MV-4-11 (cell line): ENCODE measurements at places on chromosomes 11 and 22.

- DNase-seq: no peak
Observed at GRCh38 chr11:111635706-111636045, 33.4 kb downstream of the SIK2 start.

DNA sequence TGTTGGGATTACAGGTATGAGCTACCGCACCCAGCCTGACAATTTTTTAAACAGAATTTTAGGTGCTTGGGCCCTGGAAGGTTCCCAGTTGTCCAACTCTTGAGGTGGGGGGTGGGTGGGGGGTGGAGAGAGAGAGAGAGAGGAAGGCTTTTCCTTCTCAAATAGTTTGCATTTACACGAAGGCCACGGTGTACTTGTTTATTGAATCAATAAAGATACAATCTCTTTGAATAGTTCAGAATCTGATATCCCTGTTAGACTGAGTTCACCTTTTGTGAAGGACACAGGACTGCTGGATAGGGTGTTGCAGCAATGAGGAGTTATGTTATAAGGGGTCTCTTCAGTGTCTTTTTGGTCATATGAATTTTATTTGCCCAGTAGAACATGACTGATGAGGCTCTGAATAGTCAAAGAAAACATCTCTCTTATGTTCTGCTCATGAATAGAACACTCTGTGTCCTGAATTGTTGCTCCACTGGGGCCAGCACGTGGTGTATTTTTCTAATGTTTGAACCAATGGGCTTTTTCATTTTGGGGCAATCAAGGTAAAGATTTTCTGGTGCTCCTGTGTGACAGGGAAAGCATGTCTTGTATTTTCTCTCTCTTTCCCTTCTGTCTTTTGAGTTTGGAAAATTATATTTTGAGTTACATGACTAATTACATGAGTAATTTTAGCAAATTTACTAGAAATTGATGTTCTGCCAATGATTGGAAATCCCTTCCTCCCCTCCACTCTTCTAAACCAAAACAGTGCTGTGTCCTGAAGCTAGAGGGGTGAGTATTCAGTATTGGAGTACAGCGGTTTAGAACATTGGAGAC, 61.7 kb downstream of the PTPRJ start:
- no peak for DNase-seq

- DNase-seq: no peak
Observed at GRCh38 chr11:57126766-57127400, 54.9 kb upstream of the LRRC55 start.

DNA sequence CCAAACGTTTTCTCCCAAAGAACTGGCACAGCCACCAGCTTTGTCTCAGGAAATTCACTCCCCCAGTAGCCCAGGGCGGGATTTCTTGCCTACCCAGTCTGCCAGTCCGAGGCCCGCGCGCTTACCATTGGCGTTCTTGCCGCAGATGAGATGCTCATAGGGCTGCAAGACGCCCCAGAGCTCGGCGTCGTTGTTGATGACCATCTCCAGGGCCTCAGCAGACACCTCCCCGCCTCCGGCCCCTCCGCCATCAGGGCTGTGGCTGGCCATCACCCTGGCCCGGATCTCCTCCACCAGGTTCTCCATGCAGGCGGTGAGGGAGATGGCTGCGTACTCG, 1.3 kb downstream of the ABTB2 start:
- DNase-seq: no peak

- DNase-seq: peak; percentile 79
Observed at GRCh38 chr11:15897211-15897960, 459.0 kb downstream of the SOX6 start.

GRCh38 chr11:87871056-87871455, 304.2 kb downstream of the RAB38 start:
- DNase-seq: no peak

GRCh38 chr11:61531044-61531443, 22.5 kb downstream of the LRRC10B start:
- no peak for DNase-seq

- DNase-seq: peak; percentile 67
Observed at GRCh38 chr11:62656796-62657429, 3.8 kb upstream of the INTS5 start.

- DNase-seq: no peak
Observed at GRCh38 chr11:111305162-111305802, 6.9 kb downstream of the POU2AF3 start.

GRCh38 chr22:29840498-29840897, 2.4 kb upstream of the ASCC2 start:
- no peak for DNase-seq

DNA sequence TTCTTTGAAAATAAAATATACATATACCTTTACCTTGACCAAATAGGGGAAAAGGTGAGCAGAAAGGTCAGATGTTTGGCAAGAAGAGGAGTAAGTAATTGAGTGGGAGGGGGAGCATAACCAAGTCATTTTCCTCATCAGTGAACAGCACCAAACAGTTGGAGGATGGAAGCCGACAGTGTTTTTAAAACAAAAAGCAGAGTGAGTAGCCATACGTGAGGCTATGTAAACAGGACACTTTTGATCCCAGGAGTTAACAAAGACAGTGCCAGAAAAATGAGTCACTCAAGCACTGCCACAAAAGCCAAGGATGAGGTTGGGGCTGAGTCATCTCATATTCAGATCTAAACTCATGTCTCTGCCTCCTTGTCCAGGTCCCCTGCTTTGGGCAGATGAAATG, 734.7 kb downstream of the KCNA4 start:
- DNase-seq: peak; percentile 10
